NCI-H2107 (cell line): ENCODE measurements at places on chromosomes 16 and 17.

GRCh38 chr17:75319904-75320691 is 30.9 kb upstream of the SLC25A19 start:
- DNase-seq: no peak

DNA sequence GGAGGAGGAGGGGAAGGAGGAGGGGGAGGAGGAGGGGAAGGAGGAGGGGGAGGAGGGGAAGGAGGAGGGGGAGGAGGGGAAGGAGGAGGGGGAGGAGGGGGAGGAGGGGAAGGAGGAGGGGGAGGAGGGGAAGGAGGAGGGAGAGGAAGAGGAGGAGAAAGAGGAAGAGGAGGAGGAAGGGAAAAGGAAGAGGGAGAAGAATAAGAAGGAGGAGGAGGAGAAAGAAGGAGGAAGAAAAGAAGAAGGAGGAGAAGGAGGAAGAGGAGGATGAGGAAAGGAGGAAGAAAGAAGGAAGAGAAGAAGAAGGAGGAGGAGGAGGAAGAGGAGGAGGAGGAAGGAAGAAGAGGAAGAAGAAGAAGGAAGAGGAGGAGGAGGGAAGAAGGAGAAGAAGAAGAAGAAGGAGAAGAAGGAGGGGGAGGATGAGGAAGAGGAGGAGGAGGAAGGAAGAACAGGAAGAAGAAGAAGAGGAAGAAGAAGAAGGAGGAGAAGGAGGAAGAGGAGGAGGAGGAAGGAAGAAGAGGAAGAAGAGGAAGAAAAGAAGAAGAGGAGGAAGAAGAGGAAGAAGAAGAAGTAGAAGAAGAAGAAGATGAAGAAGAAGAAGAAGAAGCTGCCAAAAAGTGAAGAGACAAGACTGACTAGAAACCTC is 103.8 kb downstream of the C16orf78 start:
- DNase-seq: no peak

DNA sequence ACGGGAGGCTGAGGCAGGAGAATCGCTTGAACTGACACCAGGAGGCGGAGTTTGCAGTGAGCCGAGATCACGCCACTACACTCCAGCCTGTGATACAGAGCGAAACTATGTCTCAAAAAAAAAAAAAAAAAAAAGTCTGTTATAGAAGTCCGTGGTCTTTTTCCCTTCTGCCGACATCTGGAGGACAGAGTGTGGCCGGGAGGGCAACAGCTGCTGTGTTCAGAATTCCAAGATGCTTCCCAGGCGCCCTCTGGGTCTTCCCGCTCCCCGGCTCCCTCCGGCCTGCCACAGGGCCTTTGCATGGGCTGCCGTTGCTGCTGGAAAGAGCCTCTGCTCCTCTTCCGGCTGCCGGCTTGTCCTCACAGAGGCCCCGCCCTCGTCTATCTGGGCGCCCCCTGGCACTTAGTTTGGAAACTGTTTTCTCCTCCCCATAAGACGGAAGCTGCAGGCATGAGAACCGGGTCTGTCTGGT is 2.4 kb upstream of the CACNA1H start:
- DNase-seq: no peak

DNA sequence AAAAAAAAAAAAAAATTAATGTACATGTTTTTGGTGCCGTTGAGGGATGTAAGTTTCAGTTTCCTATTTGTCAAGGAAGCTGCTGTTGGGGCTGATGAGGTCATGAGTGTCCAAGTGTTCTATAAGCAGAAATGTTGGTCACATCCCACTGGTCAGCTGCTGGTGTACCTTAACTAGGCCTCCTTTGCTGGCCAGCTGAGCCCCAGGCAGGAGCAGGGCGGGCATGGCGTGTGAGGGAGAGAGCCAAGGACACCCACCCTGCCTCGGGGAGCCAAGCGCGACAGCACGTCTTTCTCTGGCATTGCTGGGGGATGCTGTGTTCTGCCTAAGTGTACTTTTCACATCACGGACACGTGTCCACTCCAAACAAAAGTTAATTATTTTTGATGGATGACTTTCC is 108.1 kb upstream of the CDC42EP4 start:
- no peak for DNase-seq

GRCh38 chr16:66701026-66701425 is 4.5 kb upstream of the CMTM4 start:
- no peak for DNase-seq

DNA sequence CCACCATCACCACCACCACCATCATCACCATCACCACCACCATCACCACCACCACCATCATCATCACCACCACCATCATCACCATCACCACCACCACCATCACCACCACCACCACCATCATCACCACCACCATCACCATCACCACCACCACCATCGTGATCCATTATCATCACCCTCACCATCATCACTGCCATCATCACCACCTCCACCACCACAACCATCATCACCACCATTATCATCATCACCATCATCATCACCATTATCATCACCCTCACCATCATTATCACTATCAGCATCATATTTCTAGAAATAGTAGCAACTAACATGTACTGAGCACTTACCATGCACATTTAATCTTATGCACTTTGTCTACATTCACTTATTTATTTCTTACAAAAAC is 94.9 kb downstream of the C16orf95 start:
- DNase-seq: no peak

- no peak for DNase-seq
Observed at GRCh38 chr17:77645072-77646045, 313.1 kb upstream of the TNRC6C start.

- DNase-seq: peak; percentile 64
Observed at GRCh38 chr17:43839670-43840108, 6.7 kb upstream of the MPP3 start.

GRCh38 chr17:20930081-20930760 is 112.6 kb downstream of the USP22 start:
- DNase-seq: no peak

- no peak for DNase-seq
Observed at GRCh38 chr16:19400711-19401110, 17.0 kb upstream of the TMC5 start.

- no peak for DNase-seq
Observed at GRCh38 chr17:59373882-59374495, 42.5 kb downstream of the YPEL2 start.

DNA sequence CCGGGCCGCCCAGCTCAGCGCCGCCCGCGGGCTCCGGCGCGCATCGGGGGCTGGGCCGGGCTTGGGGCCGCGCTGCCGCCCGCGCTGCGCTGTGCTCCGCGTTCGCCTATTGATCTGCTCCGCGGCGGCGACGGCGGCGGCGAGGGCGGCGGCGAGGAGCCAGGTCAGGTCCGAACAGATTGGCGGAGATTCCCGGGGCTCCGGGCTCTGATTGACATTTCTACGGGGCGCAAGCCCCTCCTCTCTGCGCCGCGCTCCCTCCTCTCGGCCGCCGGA is 559 bp downstream of the IRX3 start:
- DNase-seq: no peak

- DNase-seq: no peak
Observed at GRCh38 chr16:89828870-89829629, 775 bp downstream of the SPIRE2 start.

- DNase-seq: no peak
Observed at GRCh38 chr16:4556112-4556511, at the start of gene C16orf96. Gene C16orf96 (plus strand): TSS chr16:4556340. CDS start chr16:4556490, 150 bp downstream.

GRCh38 chr17:51238255-51238887 is 21.5 kb downstream of the MBTD1 start:
- no peak for DNase-seq

- no peak for DNase-seq
Observed at GRCh38 chr17:1047177-1047878, 50.4 kb downstream of the TIMM22 start.

DNA sequence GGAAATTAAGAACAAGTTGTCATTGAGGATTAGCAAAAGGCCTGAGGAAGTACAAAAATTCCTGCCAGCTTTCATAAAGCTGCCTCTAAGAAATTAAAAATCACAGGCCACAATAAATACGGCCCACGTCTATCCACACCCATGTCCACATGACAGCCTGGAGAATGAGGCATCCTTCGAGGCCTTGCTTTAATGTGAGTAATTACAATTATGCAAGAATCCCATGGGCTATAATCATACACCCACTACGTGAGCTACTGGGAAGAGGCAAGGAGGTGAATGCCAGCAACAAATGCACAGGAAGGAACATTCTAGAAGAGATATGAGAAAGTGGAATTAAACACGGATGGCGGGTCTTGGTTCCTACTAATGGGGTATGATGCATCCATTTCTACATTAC is 65.4 kb upstream of the ZFHX3 start:
- DNase-seq: no peak
